ENCODE measurements at places on chromosomes 11 and 22. TPM values are rescaled to one million over a fixed set of nuclear protein-coding genes. Genes with fewer than 3 reads are reported as not detected.

DNA sequence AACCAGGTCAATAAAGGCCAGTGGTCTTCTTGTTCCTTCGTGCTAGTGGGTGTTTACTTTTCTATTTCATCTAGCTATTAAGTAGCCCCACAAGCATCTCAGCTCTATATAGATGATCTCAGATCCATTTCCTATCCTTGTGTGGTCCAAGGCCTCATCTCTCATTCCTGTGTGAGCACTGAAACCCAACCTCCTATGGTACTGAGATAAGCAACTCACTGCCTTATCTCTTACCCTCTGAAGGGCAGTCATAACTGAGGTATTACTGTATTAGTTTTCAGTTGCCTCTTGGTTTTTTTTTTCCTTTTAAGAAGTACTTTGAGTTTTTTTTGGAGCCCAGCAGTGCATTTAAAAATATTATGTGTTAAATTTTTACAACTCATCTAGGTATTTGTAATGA is 28.3 kb downstream of the ACER3 start:
- DNase-seq: no peak

GRCh38 chr11:114479331-114479730 is 40.1 kb downstream of the REXO2 start:
- DNase-seq: no peak

- no peak for DNase-seq
Measured at GRCh38 chr11:17350455-17351171, 987 bp upstream of the NCR3LG1 start.

GRCh38 chr11:117583063-117583801 is 213.8 kb downstream of the DSCAML1 start:
- DNase-seq: peak; percentile 77

DNA sequence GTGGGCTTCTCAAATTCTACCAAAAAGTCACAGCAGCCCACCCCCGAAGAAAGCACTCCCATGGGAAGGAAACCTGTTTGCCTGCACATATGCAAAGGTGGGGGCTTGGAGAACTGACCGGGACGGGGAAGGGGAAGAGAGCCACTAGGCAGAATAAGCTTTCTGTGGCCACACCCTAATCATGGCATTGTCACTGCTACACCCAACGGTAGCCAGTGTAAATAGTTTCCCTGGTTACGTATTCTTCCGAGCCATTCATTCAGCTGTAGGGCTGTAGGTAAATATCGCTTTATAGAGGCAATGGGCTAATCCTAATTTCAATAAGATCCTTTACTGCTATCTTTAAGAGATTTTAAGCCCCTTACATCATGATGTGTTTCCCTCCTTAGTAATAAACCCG is 61.7 kb downstream of the PRDM11 start:
- DNase-seq: peak; percentile 59

DNA sequence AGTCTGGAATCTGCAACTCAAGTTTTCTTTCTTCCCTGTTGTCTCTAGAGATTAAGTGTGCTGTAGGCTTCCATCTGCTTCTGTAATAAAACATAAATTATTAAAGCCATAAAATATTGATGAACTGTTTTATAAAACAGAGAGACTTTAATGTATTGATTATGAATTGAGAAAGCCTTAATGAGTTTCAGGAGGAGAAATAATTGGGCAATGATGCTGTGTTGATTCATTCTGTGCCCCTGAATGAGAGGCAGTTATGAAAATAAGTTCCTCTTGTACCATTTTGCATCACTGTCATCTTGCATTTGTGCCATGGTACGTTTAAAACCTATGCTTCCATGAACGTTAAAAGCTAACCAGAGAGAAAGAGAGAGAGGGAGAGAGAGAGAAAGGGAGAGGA is 194.1 kb upstream of the LARGE1 start:
- DNase-seq: no peak

- no peak for DNase-seq
Measured at GRCh38 chr11:97894978-97895377, 1125.8 kb upstream of the CNTN5 start.

GRCh38 chr22:22235558-22235957 is 9.0 kb upstream of the VPREB1 start:
- DNase-seq: no peak

NECTIN1 gene
- total RNA-seq: 11.2 TPM

DNA sequence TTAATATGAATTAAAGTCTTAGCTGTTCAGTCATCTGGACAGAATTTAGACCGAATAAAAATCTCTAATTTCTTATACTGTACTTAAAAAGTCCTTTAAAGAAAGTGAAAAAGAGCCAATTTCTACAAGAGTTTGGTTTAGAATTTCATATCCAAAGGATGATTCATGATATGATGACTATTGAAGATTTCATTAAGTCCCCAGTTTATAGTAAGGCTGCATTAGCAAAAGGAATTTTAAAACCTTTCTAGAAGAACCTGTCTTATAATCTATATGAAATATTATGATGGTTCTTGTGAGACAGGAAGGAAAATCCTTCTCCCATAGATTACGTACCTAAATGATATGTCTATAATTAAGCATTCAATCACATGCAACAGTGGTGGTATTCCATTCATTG is 34.8 kb downstream of the TSG101 start:
- DNase-seq: no peak

GRCh38 chr22:22721681-22722354 is 77.4 kb downstream of the GGTLC2 start:
- no peak for DNase-seq

DNA sequence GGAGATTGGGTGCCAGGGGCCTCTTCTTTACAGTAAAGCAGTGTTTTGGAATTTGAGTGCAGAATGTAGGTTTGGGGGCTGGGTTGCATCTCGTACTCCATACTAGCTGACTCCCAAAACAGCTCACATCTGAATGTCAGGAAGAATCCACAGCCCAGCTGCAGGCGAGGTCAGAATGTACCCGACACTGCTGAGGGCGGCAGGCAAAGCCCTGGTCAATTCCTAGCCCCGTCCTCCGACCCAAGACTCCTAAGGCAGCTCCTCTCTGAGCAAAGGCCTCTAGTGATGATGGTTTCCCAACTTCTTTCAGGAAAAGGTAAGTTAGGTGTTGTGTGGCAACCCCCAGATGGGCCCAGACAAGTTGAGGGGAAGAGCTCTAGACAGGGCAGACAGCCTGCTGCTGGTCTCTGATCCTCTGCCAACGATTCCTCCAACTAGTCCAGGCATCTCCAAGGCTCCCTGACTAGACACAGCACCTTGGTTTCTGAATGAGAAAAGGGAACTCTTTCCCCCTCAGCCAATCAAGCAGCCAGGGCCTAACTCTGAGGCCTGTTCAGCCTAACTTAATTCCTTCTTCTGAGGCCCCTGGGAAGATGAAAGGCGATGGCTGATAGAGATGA is 8.6 kb downstream of the LARGE2 start:
- no peak for DNase-seq

CBLIF gene
- total RNA-seq: not detected

DNA sequence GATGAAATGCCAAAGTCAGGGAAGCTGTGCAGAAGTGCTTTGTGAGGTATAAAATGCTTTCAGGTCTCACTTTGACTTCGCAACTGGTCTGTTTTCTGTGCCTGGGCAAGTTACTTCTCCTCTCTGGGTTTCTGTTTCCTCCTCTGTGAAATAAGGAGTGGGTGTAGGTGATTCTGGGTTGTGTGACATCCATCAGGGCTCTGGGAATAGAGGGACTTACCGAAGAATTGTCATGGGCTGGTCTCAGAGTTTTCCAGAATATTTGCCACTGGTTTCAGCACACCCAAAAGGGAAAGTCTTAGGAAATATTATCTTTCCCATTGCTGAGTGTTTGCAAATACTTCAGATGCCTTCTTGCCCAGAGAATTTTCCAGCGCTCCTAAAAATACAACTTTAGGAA is 118.4 kb downstream of the KIAA1671 start:
- no peak for DNase-seq

GRCh38 chr22:29205252-29205593 is 473 bp upstream of the EMID1 start:
- DNase-seq: no peak

DNA sequence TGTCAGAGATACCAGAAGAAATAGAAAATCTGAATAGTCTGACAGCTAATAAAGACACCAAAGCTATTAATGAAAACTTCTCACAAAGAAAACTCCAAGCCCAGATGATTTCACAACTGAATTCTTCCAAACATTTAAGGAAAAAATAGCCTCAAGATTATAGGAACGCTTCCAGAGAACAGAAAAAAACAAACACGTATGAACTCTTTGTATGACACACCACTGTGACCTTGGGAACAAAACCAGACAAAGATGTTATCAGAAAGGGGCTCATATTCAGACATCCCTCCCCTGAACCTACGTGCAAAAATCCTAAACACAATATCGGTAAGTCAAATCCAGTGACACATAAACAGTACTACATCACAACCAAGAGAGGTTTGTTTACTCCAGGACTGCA is 23.5 kb downstream of the CERK start:
- no peak for DNase-seq

TPBGL gene
- 1.6 TPM for total RNA-seq

APOL6 gene
- 99.8 TPM for total RNA-seq

SYT8 gene
- total RNA-seq: not detected

- peak; percentile 76 for DNase-seq
Measured at GRCh38 chr22:27391092-27391770, 410.3 kb downstream of the MN1 start.

All from mesenteric fat pad (tissue), 1 donor.